ENCODE measurements at places on chromosomes 12 and 14. TPM values are rescaled to one million over a fixed set of nuclear protein-coding genes. Genes with fewer than 3 reads are reported as not detected.

Gene CAPZA3
- total RNA-seq = not detected

Gene SCN8A
- not detected for total RNA-seq

Gene GPR68
- total RNA-seq = 1.1 TPM

Gene TRHDE
- total RNA-seq = not detected
